ENCODE measurements at places on chromosomes 5 and 9. TPM values are rescaled to one million over a fixed set of nuclear protein-coding genes. Genes with fewer than 3 reads are reported as not detected.

ITGA2 gene
- polyA plus RNA-seq, result not detected

GPX3 gene
- not detected for polyA plus RNA-seq

PCDHGA2 gene
- polyA plus RNA-seq, result 0.09 TPM

MYMK gene
- polyA plus RNA-seq, result not detected

ELAVL2 gene
- polyA plus RNA-seq, result not detected

CCNB1 gene
- 2.0 TPM for polyA plus RNA-seq

DBN1 gene
- 1.5 TPM for polyA plus RNA-seq

PDCD1LG2 gene
- not detected for polyA plus RNA-seq

PCDHGA10 gene
- polyA plus RNA-seq, result 0.10 TPM

N4BP3 gene
- 18.3 TPM for polyA plus RNA-seq

IFNA10 gene
- not detected for polyA plus RNA-seq

GFI1B gene
- polyA plus RNA-seq, result 0.63 TPM

LECT2 gene
- polyA plus RNA-seq, result not detected

NOP16 gene
- polyA plus RNA-seq, result 35.5 TPM

IFNB1 gene
- not detected for polyA plus RNA-seq

NIPAL4 gene
- polyA plus RNA-seq, result 6.4 TPM

HK3 gene
- 3.6 TPM for polyA plus RNA-seq

FUT7 gene
- 7.3 TPM for polyA plus RNA-seq

GMCL2 gene
- not detected for polyA plus RNA-seq

SAXO1 gene
- not detected for polyA plus RNA-seq

PCDHGB5 gene
- 0.20 TPM for polyA plus RNA-seq

CCDC192 gene
- not detected for polyA plus RNA-seq

ECM2 gene
- polyA plus RNA-seq, result 0.09 TPM

ZFP37 gene
- polyA plus RNA-seq, result 0.42 TPM

C5 gene
- polyA plus RNA-seq, result 2.7 TPM

CAMK2A gene
- not detected for polyA plus RNA-seq

SOHLH1 gene
- polyA plus RNA-seq, result not detected

ISL1 gene
- polyA plus RNA-seq, result not detected

GEMIN5 gene
- 3.6 TPM for polyA plus RNA-seq

PCSK1 gene
- not detected for polyA plus RNA-seq

TTC23L gene
- 0.03 TPM for polyA plus RNA-seq

SKIC3 gene
- 24.9 TPM for polyA plus RNA-seq

LCN1 gene
- not detected for polyA plus RNA-seq

SLC6A3 gene
- polyA plus RNA-seq, result 0.19 TPM
